Spinal cord (tissue), 10 donors: ENCODE measurements at places on chromosomes 1 and 21.

DNA sequence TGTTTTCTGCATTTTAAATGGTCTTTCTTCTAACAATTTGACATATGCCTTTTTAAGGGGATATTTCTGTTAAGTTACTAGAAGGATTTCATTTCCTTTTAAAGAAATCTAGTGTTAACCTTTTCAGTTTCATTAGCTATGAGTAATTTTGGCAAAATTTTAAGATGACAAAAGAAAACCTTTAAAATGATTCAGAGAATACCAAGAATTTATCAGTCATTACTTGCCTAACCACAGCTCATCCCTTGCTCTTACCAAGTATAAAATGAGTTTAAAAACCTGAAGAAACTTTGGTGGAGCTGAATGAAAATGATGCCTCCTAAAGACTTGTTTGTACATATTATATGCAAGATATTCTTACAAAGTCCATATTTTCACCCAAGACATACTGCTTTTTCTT, 101.7 kb downstream of the NEK7 start:
- no peak for DNase-seq

GRCh38 chr1:63318201-63318979, 4.0 kb upstream of the FOXD3 start:
- no peak for DNase-seq

DNA sequence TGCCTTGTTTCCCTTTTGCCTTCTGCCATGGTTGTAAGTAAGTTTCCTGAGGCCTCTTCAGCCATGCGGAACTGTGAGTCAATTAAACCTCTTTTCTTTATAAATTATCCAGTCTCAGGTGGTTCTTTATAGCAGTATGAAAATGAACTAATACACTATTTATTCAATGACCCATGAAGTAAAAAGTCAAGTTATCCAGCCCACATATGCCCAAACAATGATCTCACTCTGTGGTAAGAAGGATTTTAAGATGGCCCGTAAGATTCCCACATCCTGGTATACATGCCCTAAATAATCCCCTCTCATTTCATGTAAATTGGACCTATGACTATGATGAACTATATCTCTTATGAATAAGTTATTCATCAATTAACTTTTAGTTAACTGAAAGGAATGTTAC, 1008.3 kb upstream of the B3GALT2 start:
- no peak for DNase-seq

DNA sequence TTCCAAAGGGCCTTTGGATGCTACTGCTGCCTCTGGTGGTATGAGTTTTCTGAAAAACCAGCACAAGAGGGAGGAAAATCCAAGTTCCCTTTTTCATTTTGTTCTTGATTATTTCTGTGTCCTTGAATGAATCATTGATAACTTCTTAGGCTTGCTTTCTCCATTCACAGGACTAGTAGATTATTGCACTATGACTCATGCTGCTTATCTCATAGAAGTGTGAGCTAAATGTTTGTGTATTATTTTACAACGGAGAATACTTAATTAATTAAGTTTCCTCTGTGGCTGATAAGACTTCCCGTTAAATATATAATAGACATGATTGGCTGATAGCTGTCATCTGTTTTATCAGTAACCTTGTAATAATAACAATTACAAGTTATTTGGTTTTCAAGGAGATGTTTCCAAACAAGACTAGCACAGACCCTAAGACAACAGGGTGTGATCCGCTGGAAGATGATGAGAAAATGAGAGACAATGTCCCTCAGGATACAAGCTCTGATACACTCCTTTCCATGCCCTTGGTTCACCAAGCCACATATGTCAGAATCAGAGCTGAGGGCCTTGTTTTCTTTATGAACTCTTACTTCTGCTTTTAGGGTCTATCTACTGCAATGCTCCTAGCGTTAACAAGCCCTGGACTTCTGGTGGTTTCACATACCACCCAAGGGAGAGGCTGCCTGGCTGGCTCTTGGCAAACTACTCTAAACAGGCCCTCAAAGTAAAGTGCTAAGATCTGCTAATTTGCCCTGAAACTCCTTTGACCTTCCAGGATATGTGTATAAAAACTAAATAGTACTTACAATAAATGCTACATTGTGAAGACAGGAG, 1078.3 kb downstream of the TTLL7 start:
- no peak for DNase-seq

DNA sequence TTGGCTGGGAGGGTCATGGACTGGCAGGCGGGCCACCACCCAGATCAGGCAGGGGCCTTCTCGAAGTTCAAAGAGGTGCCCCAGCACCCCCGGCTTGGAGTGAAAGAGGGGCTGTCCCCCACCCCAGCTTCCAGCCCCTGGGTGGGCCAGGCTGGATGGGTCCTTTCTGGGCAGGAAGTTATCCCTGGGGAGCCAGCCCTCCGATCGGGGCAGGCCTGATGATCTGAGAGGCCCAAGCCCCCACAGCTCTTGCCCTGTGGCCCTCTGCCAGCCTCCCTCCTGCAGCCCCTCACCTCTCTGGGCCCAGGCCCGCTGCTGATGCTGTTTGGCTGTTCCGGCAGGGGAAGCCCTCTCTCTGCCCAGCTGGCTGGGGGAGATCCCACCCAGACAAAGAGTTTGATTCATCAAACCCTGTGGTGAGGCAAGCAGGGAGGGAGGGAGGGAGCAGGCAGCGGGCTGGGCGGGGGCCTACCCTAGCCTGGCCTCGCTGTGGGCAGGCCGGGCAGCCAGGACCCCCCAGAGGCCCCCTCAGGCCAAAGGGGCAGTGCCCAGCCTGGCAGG, 2.5 kb downstream of the ARHGEF19 start:
- DNase-seq: no peak

GRCh38 chr1:107153014-107153413, 12.2 kb downstream of the NTNG1 start:
- no peak for DNase-seq

DNA sequence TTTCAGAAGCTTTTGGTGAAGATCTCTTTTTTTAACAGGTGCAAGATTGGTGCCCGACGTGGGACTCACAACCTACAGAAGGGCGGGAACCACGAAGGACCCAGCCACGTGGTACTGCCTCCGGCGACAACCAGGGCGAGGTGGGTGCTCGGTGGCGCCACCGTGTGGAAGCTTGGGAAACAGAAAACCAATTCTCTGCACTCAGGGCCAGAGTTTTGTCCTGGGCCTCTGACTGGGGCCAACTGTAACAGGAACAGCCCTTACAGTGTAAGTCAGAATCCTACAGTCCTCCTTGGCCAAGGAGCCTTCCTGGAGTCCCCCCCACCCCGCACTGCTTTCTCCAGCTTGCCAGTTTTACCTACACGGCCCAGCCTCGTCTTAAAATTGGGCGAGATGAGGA, 11.6 kb upstream of the S100A7A start:
- DNase-seq: no peak

DNA sequence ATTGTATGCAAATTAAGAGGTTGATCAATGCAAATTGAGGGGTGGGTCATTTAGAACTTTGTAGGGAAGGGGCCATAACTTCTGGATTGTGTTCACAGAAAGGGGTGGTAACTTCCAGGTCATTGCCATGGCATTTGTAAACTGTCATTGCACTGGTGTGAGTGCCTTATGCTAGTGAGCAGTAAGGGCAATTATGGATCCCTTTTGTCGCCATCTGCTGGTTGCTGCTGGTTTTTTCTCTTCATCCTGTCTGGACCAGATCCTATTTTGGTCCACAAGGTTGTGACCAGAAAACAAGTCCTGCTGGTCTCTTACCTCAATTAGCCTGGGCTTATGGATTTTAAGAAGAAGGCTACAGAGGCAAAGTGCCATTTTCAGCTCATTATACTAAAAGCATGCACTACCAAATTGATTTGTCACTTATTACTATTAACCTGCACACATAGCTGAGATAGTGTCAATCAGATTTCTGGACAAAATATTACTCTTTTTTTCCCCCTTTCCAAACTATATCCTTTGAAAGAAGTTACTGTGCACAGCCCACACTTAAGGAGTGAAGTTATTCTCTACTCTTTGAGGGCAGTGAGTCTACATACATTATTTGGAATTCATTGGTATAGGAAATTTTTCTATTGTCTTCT, 196.2 kb downstream of the ZC3H11B start:
- peak; percentile 58 for DNase-seq

GRCh38 chr1:153903841-153904455, 18.8 kb downstream of the GATAD2B start:
- DNase-seq: no peak

DNA sequence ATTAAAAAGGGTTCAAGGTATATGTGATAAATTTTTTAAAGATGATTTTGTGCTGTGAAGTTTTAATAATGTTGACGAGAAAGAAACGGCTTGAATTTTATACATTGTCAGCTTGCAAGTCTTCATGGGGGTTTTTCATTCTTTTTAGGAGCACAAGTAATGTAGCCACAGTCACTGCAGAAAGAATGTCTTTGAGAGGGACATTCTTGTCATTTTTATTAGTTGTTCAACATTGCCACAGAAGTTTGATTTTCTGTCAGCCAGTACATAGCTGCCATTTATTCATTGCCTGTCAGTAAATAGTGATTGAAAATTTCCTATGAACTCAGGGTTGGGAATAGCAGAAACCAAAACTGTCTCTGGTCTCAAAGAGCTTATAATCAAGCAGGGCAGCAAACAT, 156.3 kb downstream of the DHRS3 start:
- no peak for DNase-seq

DNA sequence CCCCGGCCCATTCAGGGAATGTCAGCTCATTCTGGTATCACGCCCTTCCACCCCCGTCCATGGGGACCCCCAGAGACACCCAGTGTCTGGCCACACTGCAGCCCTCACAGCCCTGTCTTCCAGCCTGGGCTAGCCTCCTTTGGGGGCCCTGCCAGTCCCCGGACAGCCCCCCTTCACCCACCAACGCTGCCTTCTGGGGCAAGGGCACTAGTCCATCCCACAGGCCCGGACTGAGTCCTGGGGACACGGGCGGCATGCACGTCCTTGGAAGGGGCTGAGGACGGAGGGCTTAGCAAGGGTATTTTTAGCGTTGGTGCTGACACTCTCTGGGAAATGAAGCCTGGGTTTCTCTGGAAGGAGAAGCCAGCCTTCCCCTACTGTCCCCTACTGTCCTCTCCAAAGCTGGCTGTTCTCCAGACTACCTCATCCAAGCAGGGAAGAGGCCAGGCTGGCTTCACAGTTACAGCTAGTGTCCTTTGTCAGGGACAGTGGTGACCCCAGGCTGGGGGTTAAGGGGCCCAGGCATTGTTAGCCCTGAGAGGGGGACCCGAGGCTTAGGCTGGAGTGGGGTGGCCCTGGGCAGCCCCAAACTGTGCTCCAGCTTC, 39.5 kb downstream of the COQ8A start:
- DNase-seq: no peak

DNA sequence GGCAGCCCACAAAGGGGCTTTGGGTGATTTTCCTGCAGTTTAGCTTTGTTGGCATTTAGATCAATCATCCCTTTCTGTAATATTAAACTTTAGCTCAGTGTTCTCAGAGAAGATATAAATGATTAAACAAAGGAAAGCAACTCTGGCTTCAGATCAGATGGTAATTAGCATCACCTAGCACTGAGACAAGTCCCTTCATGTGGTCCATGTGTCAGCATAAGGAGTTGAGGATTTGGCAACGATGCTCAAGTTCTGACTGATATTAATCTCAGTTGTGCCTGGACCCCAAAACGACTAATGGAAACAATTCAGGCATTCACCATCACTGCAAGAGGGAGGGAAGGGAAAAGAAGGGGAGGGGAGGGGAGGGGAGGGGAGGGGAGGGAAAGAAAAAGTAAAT, 60.4 kb downstream of the SEC16B start:
- no peak for DNase-seq

DNA sequence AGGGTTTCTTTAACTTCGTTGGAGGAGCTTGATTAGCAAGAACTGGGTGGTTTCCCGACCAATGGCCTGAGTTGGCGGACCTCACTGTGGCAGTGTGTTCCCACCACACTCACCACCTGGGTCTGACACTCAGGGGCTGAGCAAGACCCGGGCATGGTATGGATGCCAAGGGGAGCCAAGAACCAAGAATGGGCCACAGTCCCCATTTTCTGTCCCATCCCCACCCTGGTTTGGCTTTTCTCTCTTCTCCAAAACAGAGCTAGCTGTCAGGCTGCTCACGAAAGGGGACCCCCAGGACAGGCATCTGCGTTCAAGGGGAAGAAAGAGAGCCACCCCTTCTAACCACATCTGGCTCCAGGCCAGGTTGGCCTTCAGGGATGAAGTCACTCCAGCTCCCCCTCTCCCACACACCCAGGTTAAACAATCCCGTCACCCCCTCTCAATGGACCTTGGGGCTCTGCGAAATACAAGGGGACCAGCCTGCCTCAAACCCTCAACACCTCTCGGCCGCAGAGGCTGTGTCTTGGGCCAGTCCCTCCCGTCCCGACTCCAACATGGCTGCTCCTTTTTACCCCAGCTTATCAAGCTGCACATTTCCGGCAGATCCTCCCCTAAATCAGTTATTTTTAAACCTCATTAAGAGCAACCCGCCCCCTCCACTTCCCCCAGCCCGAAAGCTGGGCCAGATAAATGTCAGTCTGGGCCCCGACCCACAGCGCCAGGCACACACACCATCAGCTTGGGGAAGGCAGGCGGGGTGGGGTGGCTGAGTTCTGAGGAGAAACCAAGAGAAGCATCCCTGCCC, 3.4 kb downstream of the TAGLN2 start:
- DNase-seq: no peak

DNA sequence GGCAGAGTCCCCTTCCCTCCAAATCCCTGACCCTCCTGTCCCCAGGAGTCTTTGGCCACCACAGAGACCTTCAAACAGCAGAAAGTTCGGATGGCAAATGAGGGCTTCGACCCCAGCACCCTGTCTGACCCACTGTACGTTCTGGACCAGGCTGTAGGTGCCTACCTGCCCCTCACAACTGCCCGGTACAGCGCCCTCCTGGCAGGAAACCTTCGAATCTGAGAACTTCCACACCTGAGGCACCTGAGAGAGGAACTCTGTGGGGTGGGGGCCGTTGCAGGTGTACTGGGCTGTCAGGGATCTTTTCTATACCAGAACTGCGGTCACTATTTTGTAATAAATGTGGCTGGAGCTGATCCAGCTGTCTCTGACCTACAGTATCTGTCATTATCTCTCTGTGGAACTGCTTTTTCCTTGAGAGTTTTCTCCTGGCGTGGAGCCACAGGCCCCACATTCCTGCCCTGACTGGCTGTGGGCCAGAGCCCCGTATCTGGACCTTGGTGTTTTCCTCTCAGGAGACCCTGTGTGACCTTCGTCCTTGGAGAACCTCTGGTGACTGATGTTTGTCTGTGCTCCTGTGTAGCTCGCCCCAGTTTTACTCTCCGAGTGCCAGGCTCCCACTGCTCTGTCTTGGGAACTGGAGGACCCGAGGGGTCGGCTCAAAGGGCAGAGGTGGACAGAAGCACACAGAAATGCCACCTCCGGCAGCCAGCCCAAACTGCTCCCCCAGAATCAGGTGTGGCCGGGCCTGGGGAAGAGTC, 4.8 kb downstream of the SLC27A3 start:
- DNase-seq: no peak

DNA sequence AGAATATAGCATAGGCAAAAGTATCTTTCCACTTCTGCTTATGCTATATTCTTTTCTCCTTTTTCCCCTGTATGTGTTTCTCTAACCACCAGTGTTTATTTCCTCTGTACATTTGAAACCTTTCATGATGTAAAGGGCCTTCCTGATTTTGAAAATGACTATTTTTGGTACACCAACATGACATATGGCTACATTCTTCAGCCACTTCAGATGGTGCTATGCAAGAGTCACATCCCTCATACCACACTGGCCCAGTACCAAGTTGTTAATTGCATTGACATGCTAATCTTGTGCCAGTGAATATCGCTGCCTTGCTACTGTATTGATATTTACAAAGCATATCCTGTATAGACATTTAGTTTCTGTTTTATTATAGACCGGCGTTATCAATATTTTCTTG, 408.7 kb downstream of the NCAM2 start:
- no peak for DNase-seq
